ENCODE measurements at places on chromosomes 6 and 20.

GRCh38 chr20:11891077-11891775 is 26.5 kb upstream of the BTBD3 start:
- peak; percentile 62 for DNase-seq

- no peak for DNase-seq
These were observed 55.8 kb downstream of the SOBP start for GRCh38 chr6:107545763-107546162.

- DNase-seq = no peak
These were observed 44.0 kb downstream of the UST start for GRCh38 chr6:148790817-148791216.

DNA sequence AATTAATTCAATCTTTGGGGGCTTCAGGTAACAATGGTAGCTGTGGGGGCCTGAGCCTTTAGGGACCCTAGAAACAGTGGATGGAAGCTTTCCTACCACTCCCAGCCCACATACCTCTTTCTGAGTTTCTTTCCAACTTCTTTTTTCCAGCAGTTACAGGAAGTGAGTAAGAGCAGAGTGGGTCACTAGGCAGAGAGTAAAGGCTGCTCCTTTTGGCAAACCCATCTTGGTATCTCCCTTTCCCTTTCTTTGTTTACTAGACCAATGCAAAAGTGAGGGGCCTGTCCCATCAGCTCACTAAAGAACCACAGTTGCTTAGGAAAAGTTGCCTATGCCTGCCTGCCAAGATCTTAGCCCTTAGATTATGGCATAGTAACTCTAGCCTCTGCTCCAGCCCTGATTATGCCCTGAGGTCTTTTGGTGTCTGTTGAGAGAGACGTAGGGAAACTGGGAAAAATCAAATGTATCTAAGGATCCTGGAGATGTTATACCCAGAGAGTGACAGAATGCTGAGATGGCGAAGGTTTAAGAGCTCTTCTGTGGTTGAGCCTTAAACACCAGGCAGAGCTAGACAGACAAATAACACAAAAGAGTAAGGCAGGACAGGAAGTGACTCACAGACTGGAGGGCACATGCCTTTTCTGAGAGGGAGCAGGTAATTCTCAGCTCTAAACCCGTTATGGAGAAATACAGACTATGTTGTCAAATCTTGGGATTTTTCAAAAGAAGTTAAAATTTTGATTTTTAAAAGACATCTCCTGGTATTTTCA is 31.3 kb downstream of the TRMT6 start:
- DNase-seq = no peak

GRCh38 chr20:1484438-1485116 is 6.6 kb downstream of the SIRPB2 start:
- no peak for DNase-seq

DNA sequence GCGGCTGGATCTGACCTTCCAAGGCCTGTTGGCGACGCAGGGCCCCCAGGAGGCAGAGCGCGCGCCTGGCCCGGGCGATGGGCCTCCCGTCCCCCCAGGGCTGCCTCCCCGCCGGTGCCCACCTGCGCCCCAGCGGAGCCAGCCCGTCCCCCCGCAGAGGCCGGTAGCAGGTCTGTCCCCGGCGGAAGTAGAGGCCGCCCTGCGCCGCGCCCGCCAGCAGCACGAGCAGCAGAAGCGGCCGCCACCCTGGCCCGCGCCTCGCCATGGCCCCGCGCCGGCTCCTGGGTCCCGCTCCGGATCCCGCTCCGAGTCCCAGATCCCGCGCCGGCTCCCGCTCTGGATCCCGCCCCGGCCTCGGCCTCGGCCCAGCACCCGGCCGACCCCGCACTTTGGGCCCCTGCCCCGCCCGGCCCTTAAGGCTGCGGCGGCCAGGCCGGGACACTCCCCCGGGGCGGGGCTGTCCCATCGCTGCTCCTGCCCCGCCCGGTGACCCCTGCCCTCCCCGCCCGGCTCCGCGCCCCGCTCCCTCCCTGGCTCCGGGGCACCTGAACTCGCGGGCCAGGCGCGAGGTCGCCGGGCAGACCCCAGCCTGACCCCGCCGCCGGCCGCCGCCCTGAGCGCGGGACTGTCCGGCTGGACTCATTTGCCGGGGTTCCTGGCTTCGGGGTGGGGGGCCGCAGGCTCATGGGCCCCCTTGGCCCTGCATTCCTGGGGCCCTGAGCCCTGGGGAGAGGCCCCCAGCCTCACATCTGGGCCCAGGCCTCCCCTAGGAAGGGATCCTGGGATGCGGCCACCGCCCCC is at the start of gene CTSZ:
CTSZ (minus strand) TSS at position 391 of the 801 bp plus-strand sequence; CDS start at position 265, 126 bp downstream.
- no peak for DNase-seq

GRCh38 chr20:9501473-9501872 is 12.9 kb upstream of the LAMP5 start:
- DNase-seq = no peak

DNA sequence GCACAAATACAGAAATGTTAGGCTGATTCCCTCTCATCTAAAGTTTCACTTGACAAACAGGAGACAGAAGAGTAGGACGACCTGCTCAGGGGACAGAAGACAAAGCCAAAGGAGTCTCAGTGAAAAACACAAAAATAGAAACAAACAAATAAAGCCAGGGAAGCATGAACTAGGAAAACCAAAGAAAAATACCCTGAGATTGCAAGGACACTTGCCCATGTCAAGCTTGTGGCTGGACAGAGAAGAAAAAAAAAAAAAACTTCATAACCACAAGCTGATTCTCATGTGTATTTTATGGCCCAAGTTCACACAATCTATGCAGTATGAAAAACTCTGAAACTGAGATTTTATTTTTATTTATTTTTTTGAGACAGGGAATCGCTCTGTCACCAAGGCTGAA is 85.6 kb upstream of the BEND6 start:
- no peak for DNase-seq

DNA sequence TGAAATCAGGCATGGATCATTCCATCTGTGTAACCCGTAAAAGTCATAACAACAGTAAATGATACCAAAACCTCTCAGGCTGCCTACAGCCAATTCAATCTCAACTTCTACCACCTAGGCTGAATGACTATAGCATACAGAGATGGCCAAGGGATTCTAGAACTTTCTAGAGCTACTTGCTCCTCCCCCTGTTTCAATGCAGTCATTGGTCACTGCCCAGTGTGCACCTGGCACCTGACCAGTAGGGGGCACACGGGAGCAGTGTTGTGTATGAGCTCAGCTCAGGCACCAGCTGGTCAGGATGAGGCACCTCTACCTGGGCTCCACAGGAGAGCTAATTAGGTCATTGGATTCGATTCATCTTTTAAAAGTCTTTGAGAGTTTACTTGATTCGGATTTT is 86.2 kb downstream of the PLEKHG1 start:
- DNase-seq = no peak

GRCh38 chr6:3719462-3720308 is 31.8 kb downstream of the PXDC1 start:
- no peak for DNase-seq

DNA sequence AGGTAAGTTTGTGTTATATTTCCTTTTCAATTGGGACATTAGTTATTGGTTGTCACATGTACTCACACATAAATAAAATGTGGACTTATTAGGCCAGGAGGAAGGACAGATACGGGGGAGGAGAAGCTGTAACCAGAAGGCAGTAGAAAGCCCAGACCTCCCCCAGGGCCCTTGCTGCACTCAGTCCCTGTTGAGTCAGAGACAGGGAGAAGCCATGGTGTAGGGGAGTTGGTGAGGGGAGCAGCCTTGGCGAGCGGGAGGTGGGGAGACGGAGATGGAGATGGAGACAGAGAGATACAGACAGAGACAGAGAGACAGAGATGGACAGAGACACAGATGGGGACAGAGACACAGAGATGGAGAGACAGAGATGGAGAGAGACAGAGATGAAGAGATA is 263.2 kb downstream of the DLL1 start:
- no peak for DNase-seq

DNA sequence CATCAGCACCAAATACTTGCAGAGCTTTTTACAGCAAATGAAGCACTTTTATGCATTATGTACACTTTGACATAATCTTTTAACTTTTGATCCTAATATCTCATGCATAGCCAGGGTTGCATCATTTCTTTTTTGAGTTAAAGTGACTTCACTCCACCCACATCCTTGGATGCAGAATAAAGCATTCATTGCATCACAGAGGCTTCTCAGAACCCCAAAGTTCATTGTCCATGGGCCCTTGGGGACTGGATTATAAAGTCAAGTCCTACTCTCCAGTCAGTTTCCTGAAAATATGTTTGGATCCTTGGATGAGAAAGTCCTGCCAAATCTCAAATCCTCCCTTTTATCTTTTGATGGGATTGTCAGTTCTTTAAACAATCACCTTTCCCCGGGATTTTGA is 10.6 kb upstream of the EFHC1 start:
- DNase-seq = no peak

GRCh38 chr6:49269190-49269589 is 193.9 kb downstream of the MMUT start:
- no peak for DNase-seq

DNA sequence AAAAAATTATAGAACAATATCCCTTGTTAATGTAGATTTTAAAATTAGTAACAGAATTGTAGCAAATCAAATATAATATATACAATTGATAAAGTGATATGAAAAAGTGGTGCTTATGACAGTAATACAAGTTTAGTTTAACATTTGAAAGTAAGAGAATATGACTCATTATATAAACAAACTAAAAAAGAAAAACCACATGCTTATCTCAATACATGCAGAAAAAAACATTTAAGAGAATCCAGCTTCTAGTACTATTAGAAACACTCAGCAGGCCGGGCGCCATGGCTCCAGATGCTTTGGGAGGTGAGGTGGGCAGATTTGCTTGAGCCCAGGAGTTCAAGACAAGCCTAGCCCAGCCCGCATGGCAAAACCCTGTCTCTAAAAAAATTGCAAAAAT is 60.7 kb upstream of the LAMA2 start:
- DNase-seq = no peak

DNA sequence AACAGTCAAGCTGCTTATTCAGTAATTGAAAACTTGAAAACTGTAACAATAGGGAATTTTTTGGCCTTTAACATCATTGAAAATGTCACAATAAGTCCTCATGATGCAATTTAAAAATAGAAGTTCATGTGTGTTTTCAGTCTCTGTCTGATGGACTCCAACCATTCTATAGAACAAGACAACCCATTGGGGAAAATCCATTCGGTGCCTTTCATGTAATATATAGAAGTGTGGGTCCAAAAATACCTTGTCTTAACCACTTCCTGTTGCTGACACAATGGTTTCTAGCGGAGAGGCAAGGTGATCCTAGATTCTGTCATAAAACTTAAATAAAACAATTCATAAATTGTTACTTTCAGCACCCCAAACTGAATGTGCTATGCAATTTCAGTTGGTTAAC is 1131.3 kb upstream of the MAP3K7 start:
- no peak for DNase-seq

DNA sequence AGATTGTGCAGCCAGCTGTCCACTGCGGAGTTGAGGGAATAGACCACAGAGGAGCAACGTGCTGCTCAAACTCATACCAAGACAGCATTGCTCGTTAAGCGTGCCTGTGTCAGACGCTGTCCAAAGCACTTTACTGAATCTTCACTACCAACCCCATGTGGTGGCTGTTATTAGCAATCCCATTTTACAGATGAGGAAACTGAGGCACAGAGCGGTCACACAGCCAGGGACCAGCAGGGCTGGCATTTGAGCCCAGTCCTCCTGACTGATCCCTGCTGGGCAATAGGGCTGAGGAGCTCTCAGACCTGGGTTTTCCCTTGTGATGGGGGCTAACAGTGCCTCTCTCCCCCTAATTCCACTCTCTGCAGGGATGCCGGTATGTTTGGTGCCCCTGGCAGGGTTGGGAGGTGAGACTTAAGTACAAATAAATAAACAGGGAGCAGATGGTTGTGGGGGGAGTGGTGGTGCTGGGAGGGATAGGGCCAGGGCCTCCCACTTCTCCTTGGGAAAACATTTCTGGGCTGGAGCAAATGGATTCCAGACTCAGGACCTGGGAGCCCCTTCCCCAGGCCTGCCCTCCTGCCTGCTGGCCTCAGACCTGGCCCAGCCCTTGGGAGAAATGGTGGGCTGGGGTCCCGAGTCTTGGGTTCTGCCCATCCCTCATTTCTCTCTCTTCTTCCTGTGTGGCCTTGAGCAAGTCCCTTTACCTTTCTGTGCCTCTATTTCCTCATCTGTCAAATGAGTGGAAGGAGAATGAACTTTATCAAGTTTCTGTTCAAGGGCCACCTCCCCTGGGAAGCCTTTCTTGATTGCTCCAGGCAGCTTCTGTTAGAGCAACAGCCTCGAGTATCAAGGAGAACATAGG is 17.7 kb downstream of the SRXN1 start:
- no peak for DNase-seq

DNA sequence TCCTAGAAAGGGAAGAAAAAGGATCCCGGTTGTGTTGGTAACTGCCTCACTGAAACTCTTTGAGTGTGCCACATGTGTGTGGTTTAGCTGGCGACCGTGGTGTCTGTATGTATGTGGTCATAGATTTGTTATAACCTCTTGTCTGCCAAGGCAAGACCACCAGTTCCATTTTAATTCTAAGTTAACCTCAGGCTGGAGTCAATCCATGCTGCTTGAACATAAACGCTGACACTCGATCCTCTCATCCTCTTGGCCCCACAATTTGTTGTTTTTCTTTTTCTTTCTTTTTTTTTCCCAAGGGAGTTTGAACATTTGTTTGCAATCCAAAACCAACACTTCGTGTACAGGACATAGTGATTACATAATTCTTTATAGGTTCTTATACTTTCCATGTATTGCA is 318.9 kb upstream of the JAG1 start:
- no peak for DNase-seq

DNA sequence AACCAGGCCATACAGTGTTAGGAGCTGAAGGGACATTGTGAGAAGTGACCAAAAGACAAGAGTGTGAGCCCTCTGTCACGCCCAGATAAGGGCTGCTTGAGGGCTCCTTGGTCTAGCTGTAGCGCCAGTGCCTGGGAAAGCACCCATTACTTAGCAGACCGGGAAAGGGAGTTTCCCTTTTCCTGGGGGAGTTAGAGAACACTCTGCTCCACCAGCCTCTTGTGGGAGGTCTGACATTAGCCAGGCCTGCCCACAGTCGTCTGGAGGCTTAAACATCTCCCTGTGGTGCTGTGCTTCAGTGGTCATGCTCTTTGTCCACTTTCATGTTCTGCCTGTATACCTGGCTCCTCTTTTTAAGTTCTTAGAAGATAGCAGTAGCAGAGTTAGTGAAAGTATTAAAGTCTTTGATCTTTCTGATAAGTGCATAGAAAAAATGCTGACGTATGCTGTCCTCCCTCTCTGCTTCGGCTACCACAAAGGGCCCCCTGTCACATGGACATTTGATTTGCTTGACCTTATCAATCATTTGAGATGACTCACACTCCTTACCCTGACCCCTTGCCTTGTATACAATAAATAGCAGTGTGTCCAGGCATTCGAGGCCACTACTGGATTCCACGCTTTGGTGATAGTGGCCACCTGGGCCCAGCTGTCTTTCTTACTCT is 201.5 kb upstream of the ECI2 start:
- DNase-seq = no peak

DNA sequence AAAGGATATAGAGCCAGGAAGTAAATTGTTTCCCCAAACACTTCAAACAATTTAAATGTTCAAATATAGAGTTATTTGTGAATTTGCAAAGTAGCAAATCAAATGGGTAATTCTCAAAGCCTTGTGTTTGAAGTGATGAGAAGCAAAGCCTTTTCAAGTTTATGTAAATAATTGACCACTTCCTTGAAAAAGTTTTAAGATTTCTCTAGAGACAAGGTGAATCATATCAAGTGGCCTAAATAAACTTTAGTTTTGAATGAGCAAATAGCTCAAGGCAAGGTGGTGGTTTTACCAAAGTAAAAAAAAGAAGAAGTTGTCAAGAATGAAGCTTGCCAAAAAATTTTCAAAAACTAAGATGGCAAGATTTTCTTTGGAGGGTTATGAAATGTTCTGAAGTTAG is 42.6 kb upstream of the IFNGR1 start:
- no peak for DNase-seq

GRCh38 chr6:43748765-43749164 is 21.2 kb upstream of the VEGFA start:
- no peak for DNase-seq

- no peak for DNase-seq
These were observed 43.0 kb upstream of the KCNK16 start for GRCh38 chr6:39365281-39366074.

All from nucleus accumbens (tissue), 56 donors.